ENCODE measurements at places on chromosomes 5 and 9. TPM values are rescaled to one million over a fixed set of nuclear protein-coding genes. Genes with fewer than 3 reads are reported as not detected.

NR2F1 gene
- 0.32 TPM for total RNA-seq

ROR2 gene
- not detected for total RNA-seq

- no peak overlapping the region for H3K4me3 ChIP-seq
- H3K4me1 ChIP-seq, result no peaks in the 10 kb centered on the region
- H3K36me3 ChIP-seq, result no peaks in the 10 kb centered on the region
- no peaks in the 10 kb centered on the region for H3K27me3 ChIP-seq
Observed at GRCh38 chr9:122001491-122002201, 91.5 kb downstream of the TTLL11 start.

DNA sequence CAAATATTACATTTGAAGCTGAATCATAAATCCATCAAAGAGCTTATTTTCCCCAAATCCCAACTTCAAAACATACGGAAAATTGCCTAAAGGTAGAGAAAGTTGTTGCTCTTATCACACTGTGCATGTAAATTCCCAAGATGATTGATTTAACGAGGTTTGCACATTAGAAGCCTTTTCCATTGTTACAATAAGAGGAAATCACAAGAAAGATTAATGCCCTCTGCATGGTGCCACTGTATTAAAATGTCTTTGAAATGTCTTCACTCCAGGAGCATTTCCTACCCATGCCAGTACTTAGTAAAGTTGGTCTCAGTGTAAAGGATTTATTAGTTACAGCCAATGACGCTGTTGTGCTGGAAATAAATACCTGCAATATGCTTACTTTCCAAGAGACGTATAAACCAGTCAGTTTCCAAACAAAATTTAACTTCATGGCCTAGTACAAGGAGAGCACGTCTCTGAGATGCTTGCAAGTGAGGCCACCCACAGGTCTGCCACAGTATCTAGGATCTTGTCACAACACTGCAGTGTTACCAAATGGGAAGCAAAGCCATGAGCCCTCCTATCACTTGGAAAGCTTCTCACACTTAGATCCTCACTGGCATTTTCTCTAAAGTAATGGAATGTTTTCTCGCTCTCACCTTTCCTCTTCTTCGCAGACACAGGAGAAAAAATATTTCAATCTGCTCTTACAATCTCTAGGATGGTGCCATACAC lies 112.4 kb downstream of the CETN3 start:
- no peak overlapping the region for H3K4me3 ChIP-seq
- no peaks in the 10 kb centered on the region for H3K36me3 ChIP-seq
- no peaks in the 10 kb centered on the region for H3K4me1 ChIP-seq
- H3K27me3 ChIP-seq, result no peaks in the 10 kb centered on the region
- DNase-seq, result no peak
- no peak overlapping the region for H3K27ac ChIP-seq

GRCh38 chr5:37208883-37209797 lies 40.0 kb downstream of the CPLANE1 start:
- no peaks in the 10 kb centered on the region for H3K36me3 ChIP-seq
- no peak overlapping the region for H3K4me3 ChIP-seq
- no peaks in the 10 kb centered on the region for H3K27me3 ChIP-seq
- DNase-seq, result no peak

GRCh38 chr9:16316911-16317817 lies 553.3 kb downstream of the BNC2 start:
- H3K4me1 ChIP-seq, result no peaks in the 10 kb centered on the region
- no peak overlapping the region for H3K4me3 ChIP-seq
- DNase-seq, result no peak
- no peak overlapping the region for H3K27ac ChIP-seq
- H3K27me3 ChIP-seq, result no peaks in the 10 kb centered on the region

GRCh38 chr9:80775971-80776370 lies 913.4 kb downstream of the TLE1 start:
- no peak overlapping the region for H3K27ac ChIP-seq
- H3K36me3 ChIP-seq, result no peaks in the 10 kb centered on the region
- no peaks in the 10 kb centered on the region for H3K4me1 ChIP-seq
- H3K27me3 ChIP-seq, result no peaks in the 10 kb centered on the region
- DNase-seq, result no peak

DNA sequence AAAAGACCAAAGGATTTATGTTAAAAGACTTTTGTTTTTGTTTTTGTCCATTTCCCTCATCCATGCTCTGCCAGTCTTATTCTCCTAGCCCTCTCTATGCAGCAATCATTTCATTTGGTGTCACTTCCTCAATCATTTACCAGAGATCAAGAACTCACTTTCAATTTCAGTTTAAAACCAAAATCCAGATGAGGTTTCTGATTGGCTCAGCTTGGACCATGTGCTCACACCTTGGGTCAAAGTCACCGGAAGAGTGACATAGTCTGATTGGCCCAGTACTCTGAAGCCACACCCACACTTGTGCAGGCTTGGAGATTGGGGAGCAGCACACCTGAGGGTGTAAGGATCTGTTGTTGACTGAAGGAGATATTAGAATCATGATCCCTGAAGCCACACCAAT lies 79.6 kb downstream of the TLR4 start:
- no peaks in the 10 kb centered on the region for H3K36me3 ChIP-seq
- no peak overlapping the region for H3K4me3 ChIP-seq
- H3K27me3 ChIP-seq, result no peaks in the 10 kb centered on the region
- no peak overlapping the region for H3K27ac ChIP-seq

- no peak for DNase-seq
- no peak overlapping the region for H3K27ac ChIP-seq
- H3K4me1 ChIP-seq, result no peaks in the 10 kb centered on the region
- no peak overlapping the region for H3K4me3 ChIP-seq
- H3K27me3 ChIP-seq, result no peaks in the 10 kb centered on the region
Observed at GRCh38 chr9:101848485-101848919, 110.1 kb upstream of the GRIN3A start.
